Natural killer cell treated with Interleukin-12 subunit alpha and Interleukin-12 subunit beta and Interleukin-15 and Interleukin-18, amount 100 ng/mL, for 72 hours (primary cell): ENCODE measurements at places on chromosomes 2 and 18.

DNA sequence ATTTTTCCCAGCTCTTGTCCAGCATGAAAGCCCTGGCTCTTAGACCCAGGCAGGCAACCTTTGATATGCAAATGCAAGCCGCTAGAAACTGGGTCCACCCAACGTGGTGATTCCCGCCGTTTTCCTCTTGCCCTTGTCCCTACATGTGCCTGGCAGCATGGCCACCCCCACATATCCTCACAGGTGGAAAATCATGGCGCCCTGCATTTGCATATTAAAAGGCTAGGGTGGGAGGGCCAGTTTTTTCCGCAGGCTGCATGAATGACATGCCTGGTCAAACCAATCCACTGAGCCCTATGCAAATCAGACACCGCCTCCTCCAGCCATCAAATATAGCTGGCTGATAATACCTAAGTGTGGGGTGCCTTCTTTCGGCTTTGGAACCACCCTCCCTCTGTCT, 1091.8 kb upstream of the NXPH2 start:
- no peak for DNase-seq

- DNase-seq = no peak
Observed at GRCh38 chr2:179106676-179107428, 56.9 kb upstream of the CCDC141 start.

DNA sequence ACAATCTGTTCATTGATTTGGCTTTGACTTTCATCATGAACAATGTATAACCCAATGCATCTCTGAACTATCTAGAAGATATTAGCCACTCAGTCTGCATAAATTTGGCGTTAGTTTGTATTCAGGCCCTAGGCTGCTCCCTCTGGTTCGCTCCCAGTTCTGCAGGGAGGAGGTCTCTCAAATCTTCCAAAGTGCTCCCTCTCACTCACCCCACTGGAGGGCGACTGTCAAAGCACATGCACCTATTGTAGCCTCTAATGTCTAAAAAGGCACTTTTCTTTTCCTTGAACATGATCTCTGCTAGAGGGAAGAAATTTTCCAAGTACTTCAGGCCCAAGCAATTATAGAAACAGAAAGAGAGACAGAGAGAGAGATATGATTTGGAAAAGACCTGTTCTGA, 291.5 kb downstream of the TDRD15 start:
- DNase-seq = no peak

- no peak for DNase-seq
Observed at GRCh38 chr2:218260742-218261422, at the start of gene GPBAR1. TSS of gene GPBAR1 (plus strand) at chr2:218261015. CDS start at chr2:218262725, 1,710 bp downstream.

DNA sequence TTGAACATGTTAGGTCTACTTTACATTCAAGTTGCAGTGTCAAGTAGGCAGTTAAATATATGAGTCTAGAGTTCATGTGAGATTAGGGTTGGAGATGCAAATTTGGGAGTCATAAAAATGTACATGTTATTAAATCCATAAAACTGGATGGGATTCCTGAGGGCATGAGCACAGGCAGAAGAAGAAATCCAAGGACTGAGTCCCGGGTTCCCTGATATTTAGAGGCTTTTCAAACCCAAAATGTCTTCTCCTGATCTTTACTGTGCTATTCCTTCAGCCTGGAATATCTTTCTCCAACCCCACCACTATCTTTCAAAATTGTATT, 23.3 kb upstream of the EXOC6B start:
- DNase-seq = no peak

DNA sequence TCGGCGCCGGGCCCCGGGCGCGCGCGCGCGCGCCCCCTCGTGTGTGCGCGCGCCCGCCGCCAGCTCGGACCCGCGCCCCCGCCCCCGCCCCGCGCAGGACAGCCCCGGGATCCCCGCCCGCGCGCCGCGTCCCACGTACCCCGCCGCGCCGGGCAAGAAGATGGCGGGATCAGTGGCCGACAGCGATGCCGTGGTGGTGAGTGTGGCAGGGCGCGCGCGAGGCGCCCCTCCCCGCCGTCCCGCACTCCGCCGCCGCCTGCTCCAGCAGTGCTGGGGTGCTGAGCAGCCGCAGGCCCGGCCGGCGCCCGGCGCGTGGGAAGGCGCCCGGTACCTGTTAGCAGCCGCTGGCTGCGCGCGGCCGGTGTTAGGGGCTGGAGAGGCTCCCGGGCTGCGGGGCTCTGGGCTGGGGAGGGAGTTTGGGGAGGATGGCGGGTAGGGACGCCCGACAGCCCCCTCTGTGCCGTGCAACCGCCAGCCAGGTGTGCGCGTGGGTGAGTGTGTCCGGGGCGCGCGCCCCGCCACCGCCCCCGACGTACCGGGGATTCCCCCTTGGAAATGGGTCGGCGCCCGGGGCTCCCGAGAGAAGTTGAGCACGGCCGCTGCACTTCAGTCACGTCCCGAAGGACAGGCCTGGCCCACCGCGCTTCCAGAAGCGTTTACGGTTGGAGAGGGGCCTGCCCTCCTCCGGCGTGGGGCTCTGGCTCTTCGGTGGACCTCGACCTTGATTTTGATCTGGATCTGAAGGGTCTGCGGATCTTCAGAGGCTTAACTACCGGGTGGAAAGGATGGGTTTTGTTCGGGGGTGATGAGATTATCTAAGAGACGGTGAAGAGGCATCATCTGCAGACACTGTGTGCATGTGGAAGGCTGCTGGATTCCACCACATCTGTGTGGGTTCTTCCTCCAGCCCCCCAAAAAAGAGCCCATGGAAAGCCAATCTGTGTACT, 697 bp downstream of the LGALSL start:
- no peak for DNase-seq

- DNase-seq = no peak
Observed at GRCh38 chr18:62437235-62438017, 85.4 kb upstream of the ZCCHC2 start.

DNA sequence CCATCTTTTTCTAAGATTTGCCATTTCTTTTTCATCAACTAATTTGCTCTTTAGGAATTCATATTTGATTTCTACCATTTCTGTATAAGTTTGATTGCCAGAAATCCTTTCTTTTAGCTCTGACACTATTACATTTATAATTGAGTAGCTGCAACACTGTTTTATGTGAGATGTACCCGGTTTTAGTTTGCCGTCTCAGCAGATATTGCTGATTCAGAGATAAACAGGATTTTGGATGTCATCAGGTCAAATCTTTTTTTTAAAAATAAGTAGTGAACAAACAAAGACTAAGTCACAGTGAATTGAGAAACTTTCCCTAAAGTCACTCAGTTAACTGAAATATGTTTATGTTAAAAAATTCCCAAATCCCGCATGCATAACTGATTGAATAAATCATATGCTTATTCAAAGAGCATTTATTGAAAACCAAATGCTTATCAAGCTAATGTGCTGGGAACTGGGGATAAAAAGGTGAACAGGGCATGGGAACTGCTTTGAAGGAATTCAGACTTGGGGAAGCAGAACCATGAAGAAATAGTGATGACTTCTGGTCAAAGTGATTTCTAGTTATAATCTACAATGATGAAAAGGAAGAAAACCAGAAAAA, 19.5 kb upstream of the CCDC102B start:
- no peak for DNase-seq

DNA sequence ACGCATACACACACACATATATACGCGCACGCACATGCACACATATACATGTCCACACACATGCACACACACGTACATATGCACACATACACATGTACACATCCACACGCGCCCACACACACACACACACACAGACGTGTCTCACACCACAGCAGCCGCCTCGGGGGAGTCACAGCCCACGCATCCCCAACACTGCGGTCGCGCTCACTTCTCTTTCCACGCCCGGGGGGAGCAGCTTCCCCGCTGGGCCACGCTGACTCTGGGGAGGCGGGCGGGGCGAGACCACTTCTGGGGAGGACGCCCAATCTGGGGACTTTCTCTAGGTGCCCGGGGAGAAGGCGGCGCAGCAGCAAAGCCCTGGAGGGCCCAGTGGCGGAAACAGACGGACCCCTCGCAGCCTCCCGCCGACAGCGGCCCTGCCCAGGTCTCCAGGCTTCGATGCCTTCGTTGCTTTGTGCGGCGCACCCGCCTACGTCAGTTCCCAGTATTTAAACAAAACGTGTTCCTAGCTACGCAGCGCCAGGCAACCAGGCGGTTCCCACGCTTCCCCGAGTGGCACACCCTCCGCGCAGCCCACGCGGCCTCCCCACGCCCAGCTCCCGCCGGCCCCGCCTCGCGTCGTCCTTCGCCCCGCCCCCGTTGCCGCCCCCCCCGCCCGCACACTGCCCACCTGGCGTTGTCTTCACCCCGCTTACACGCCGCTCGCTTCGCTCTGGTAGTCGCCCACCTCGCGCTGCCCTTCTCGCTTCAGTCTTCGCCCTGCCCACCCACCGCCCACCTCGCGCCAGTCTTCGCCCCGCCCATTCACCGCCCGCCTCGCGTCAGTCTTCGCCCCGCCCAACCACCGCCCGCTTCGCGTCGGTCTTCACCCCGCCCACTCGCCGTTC, 810 bp upstream of the RBFA start:
- peak; percentile 79 for DNase-seq

GRCh38 chr2:156322686-156323231, 9.8 kb downstream of the NR4A2 start:
- no peak for DNase-seq

GRCh38 chr2:71566372-71566771, 113.0 kb downstream of the DYSF start:
- DNase-seq = no peak

DNA sequence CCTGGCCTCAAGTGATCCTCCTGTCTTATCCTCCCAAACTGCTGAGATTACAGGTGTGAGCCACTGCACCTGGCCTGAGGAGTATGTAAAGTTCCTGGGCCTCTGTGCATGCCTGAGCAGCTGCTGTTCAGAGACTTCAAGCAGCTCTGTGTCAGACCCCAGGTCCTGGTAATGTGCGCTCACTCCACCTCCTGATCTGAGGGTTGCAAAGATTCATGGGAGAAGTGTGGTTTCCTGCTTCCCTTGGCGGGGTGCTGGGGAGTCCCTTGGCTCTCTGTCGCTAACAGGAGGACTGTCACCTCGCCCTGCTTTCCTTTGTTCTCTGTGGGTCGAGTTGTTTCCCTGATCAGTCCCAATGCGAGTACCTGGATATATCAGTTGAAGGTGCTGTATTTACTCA, 8.6 kb upstream of the IL36A start:
- no peak for DNase-seq
